Activated CD4-positive, alpha-beta memory T cell treated with anti-CD3 and anti-CD28 coated beads, Interleukin-2, amount 10 ng/mL, durations not matched to agents 7 days and 5 days (primary cell): ENCODE measurements at places on chromosomes 2 and 18. TPM values are rescaled to one million over a fixed set of nuclear protein-coding genes. Genes with fewer than 3 reads are reported as not detected.
A peak's percentile ranks its signal among the peaks of the same experiment; 100 is the strongest.

DNA sequence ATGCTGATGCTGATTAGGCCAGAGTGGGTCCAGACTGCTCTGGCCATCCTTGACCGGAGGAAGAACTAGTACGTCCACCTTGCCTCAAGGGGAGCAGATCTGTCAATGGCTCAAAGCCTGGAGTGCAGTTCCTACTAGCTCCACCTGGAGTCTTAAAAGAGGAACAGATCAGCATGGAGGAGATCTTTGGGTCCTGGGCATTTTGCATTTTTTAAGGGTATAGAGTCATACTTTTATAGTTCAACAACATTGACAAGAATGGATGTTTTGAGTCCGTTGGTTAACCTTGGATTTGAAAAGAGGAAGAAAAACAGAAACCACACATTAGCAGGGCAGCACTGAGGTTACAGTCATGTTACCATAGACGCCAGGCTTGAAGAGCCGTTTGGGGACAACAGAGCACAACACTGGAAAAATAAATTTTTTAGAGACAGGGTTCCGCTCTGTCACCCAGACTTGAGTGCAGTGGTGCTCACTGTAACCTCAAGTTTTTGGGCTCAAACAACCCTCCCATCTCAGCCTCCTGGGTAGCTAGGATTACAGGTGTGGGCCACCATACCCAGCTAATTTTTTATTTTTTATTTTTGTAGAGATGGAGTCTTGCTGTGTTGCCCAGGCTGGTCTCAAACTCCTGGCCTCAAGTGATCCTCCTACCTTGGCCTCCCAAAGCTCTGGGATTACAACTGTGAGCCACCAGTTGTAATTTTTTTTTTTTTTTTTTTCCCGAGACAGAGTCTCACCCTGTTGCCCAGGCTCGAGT, 78.5 kb downstream of the PRKCE start:
- no peak for DNase-seq
- H3K4me1 ChIP-seq = no peaks in the 10 kb centered on the region
- no peak overlapping the region for H3K27ac ChIP-seq
- no peaks in the 10 kb centered on the region for H3K36me3 ChIP-seq
- no peaks in the 10 kb centered on the region for H3K27me3 ChIP-seq

- no peaks in the 10 kb centered on the region for H3K36me3 ChIP-seq
- H3K4me1 ChIP-seq = no peaks in the 10 kb centered on the region
- H3K27ac ChIP-seq = no peak overlapping the region
- no peak overlapping the region for H3K4me3 ChIP-seq
These were observed 65.1 kb downstream of the LRP1B start for GRCh38 chr2:142065700-142066099.

GRCh38 chr2:169525434-169525833, 15.9 kb downstream of the KLHL41 start:
- no peaks in the 10 kb centered on the region for H3K4me1 ChIP-seq
- H3K27me3 ChIP-seq = no peaks in the 10 kb centered on the region
- H3K4me3 ChIP-seq = no peak overlapping the region
- H3K27ac ChIP-seq = no peak overlapping the region

- H3K27me3 ChIP-seq = no peaks in the 10 kb centered on the region
- H3K36me3 ChIP-seq = no peaks in the 10 kb centered on the region
- no peak overlapping the region for H3K27ac ChIP-seq
- no peak overlapping the region for H3K4me3 ChIP-seq
- DNase-seq = no peak
- no peaks in the 10 kb centered on the region for H3K4me1 ChIP-seq
These were observed 293.7 kb downstream of the NYAP2 start for GRCh38 chr2:225693259-225693658.

DNA sequence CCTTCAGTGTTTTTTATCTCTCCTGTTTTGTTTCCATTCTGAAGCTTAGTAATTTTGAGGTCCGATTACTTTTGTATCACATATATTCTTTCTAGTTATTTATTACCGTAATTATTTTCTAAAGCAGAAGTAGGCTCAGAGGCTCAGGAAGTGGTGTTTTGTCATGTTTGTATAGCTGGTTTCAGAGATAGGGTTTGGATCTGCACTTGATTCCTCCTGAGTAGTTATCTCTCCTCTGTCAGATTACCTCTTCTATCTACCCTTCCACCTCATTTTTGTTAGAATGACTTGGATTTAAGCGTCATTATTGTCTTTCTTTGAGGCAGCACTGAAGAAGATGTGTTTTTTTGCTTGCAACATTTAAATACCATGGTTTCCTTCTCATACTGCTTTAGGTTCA, 95.4 kb downstream of the MTA3 start:
- H3K4me3 ChIP-seq = no peak overlapping the region
- H3K27me3 ChIP-seq = no peaks in the 10 kb centered on the region
- H3K4me1 ChIP-seq = no peaks in the 10 kb centered on the region
- DNase-seq = no peak

DNA sequence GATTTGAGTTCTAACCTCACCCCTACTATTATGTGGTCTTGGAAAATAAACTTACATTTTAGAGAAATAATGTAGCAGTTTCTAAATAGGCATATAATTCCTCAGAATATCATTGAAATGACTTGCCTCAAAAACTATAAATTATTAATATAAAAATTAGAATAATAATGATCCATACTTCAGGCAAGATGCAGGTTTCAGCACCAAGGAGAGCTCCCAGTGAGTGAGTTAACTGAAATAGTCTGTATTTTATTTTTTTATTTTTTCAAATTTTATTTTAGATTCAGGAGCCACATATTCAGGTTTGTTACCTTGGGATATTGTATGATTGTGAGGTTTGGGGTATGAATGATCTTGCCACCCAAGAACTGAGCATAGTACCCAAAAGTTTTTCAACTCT, 472.2 kb upstream of the DCC start:
- no peaks in the 10 kb centered on the region for H3K36me3 ChIP-seq
- H3K4me1 ChIP-seq = no peaks in the 10 kb centered on the region
- H3K4me3 ChIP-seq = no peak overlapping the region

GRCh38 chr2:204503869-204504268, 41.4 kb upstream of the PARD3B start:
- no peak overlapping the region for H3K4me3 ChIP-seq
- H3K4me1 ChIP-seq = no peaks in the 10 kb centered on the region
- no peak for DNase-seq
- no peak overlapping the region for H3K27ac ChIP-seq
- no peaks in the 10 kb centered on the region for H3K27me3 ChIP-seq

- DNase-seq = no peak
- no peak overlapping the region for H3K27ac ChIP-seq
- H3K27me3 ChIP-seq = peaks cover 2% of the 10 kb centered on the region
- H3K4me1 ChIP-seq = no peaks in the 10 kb centered on the region
- no peaks in the 10 kb centered on the region for H3K36me3 ChIP-seq
- H3K4me3 ChIP-seq = no peak overlapping the region
These were observed 355.2 kb upstream of the UBE2E3 start for GRCh38 chr2:180625006-180625844.

DNA sequence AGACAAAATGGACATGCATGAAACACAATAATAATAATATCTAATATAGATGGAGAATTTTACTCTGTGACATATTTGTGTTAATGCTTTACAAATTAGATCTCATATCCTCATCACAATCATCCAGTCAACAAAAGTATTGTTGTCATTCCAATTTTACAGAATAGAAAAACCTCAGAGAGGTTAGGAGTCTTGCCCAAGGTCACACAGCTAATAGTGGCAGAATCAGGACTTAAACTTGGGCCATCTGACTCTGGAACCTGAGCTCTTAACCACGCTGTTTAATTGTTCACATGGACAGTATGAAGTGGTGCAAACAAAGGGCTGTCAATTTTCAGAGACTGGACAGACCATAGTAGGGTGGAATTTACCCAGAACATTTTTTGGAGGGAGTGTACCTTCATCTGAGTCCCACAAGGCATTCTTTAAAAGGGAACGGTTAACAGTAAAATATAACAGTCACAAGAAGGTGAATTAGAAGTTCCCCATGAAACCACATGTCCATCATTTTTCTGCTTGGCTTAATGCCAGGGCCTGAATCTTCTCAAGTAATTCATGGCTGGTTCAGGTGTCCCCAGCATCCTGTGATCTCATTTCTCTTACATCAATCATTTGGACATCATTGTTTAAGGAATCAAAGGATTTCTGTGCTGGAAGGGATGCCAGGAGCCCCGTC, 35.4 kb upstream of the CCDC93 start:
- no peaks in the 10 kb centered on the region for H3K36me3 ChIP-seq
- no peak overlapping the region for H3K27ac ChIP-seq

- H3K27me3 ChIP-seq = peaks cover 42% of the 10 kb centered on the region
- DNase-seq = peak; percentile 23
- peaks cover 14% of the 10 kb centered on the region for H3K4me1 ChIP-seq
- H3K36me3 ChIP-seq = no peaks in the 10 kb centered on the region
- peak overlapping the region; percentile 63 for H3K4me3 ChIP-seq
- H3K27ac ChIP-seq = no peak overlapping the region
These were observed 502 bp downstream of the MERTK start for GRCh38 chr2:111898703-111899514.

- no peaks in the 10 kb centered on the region for H3K27me3 ChIP-seq
- no peak for DNase-seq
- no peaks in the 10 kb centered on the region for H3K4me1 ChIP-seq
- H3K27ac ChIP-seq = no peak overlapping the region
- no peak overlapping the region for H3K4me3 ChIP-seq
- H3K36me3 ChIP-seq = no peaks in the 10 kb centered on the region
These were observed 850.4 kb downstream of the ERBB4 start for GRCh38 chr2:211688196-211688595.

GRCh38 chr18:79604205-79604912, 75.2 kb upstream of the CTDP1 start:
- no peaks in the 10 kb centered on the region for H3K36me3 ChIP-seq
- no peak overlapping the region for H3K4me3 ChIP-seq

- H3K27ac ChIP-seq = no peak overlapping the region
- H3K36me3 ChIP-seq = no peaks in the 10 kb centered on the region
- H3K27me3 ChIP-seq = peaks cover 5% of the 10 kb centered on the region
- DNase-seq = no peak
- H3K4me3 ChIP-seq = no peak overlapping the region
- no peaks in the 10 kb centered on the region for H3K4me1 ChIP-seq
These were observed 20.5 kb downstream of the GAREM1 start for GRCh38 chr18:32450026-32450691.

- no peak for DNase-seq
- no peaks in the 10 kb centered on the region for H3K27me3 ChIP-seq
These were observed 5.0 kb downstream of the SFTPB start for GRCh38 chr2:85662899-85663593.

GRCh38 chr2:8607606-8608005, 74.2 kb upstream of the ID2 start:
- peaks cover 5% of the 10 kb centered on the region for H3K36me3 ChIP-seq
- H3K4me3 ChIP-seq = no peak overlapping the region
- no peak for DNase-seq
- H3K27me3 ChIP-seq = peaks cover 13% of the 10 kb centered on the region

DNA sequence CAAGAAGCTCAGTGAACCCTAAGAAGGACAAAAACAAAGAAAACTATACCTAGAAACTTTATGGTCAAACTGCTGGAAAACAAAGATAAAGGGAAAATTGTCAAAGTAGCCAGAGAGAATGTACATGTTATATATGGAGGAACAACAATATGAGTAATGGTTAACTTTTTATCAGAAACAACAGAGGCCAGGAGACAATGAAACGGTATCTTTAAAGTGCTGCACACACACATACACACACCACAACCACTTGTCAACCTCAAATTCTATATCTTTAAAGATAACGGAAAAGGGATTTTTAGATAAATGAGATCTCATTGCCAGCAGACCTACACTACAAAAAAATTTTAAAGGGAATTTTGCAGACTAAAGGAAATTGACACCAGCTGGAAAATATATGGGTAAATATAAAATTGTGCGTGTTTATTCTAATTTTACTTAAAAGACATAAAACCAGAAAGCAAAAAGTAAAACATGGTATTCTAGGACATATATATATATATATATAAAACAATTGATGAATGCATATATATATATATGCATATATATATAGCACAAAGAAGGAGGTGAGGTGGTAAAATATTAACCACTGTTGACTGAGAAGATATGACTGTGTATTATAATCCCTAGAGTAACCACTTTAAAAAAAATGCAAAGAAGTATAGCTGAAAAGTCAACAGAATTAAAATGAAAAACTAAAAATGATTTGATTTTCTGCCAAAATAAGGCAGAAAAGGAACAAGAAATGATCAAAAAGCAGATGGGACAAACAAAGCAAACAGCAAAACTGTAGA, 172.0 kb downstream of the SRBD1 start:
- no peaks in the 10 kb centered on the region for H3K27me3 ChIP-seq
- peaks cover 7% of the 10 kb centered on the region for H3K4me1 ChIP-seq
- H3K36me3 ChIP-seq = peaks cover 4% of the 10 kb centered on the region
- H3K4me3 ChIP-seq = no peak overlapping the region

DNA sequence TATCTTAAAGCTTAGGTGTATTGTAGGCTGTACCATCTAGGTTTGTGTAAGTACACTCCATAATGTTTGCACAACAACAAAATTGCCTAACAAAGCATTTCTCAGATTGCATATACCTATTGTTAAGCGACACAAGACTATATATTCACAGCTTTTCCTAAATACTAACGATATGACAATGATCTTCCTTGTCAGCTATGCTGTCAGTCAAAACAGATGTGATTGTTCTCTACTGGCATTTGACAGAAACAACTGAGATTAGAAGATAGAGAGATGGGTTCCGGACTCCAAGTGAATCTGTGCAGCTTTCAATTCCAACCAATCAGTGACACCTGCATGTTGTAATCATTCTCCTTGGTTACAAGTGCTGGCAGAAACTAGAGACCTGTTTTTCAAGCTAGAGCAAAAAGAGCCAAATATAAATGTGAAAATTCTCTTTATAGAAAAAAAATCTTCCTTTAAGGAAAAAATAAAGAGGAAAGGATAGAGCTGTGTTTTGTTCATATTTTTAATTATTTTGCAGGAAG, 1232.3 kb upstream of the SLC39A10 start:
- no peaks in the 10 kb centered on the region for H3K4me1 ChIP-seq
- no peak for DNase-seq
- H3K27ac ChIP-seq = no peak overlapping the region
- no peaks in the 10 kb centered on the region for H3K36me3 ChIP-seq

DNA sequence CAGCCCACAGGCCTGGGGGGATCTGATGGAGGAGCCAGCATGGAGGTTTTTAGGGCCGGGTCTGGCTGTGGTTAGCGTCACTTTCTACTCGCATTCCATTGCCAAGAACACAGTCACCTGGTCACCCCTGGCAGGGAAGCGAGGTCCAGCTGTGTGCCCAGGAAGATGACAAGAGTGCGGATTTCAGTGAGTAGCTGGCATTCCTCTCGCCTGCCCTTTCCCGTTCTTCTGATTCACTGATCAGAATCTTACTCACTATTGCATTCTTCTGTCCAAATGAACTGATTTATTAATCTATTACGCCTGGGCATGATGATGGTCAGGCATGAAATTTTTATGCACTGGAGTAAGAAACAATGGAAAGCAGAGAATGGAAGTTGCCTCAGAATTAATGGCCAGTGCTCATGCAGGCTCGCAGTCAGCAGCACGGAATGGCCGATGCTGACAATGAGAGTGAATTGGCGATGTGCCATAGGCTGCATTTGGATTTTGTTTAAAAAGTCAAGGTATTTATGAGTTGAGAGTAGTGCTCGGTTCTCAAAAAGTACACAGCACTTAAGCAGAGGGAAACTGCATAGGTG, 76.4 kb upstream of the MGAT5 start:
- no peaks in the 10 kb centered on the region for H3K36me3 ChIP-seq
- H3K4me3 ChIP-seq = no peak overlapping the region
- no peak for DNase-seq
- H3K27me3 ChIP-seq = no peaks in the 10 kb centered on the region
- H3K4me1 ChIP-seq = peaks cover 41% of the 10 kb centered on the region
- no peak overlapping the region for H3K27ac ChIP-seq

Gene TWIST2
- not detected for total RNA-seq

Gene RTP5
- total RNA-seq = 0.13 TPM

Gene UGT1A8
- not detected for total RNA-seq

Gene ABHD3
- total RNA-seq = 53.5 TPM

Gene EGR4
- not detected for total RNA-seq

Gene LIMS2
- total RNA-seq = 15.5 TPM

Gene ZDBF2
- 13.2 TPM for total RNA-seq

Gene NEU2
- total RNA-seq = not detected
